NCI-H1436 (cell line): ENCODE measurements at places on chromosomes 6 and 20.

- DNase-seq, result no peak
Measured at GRCh38 chr6:63527658-63528514, 44.4 kb upstream of the LOC128125822 start.

GRCh38 chr6:48486876-48487275 lies 375.9 kb upstream of the PTCHD4 start:
- no peak for DNase-seq

DNA sequence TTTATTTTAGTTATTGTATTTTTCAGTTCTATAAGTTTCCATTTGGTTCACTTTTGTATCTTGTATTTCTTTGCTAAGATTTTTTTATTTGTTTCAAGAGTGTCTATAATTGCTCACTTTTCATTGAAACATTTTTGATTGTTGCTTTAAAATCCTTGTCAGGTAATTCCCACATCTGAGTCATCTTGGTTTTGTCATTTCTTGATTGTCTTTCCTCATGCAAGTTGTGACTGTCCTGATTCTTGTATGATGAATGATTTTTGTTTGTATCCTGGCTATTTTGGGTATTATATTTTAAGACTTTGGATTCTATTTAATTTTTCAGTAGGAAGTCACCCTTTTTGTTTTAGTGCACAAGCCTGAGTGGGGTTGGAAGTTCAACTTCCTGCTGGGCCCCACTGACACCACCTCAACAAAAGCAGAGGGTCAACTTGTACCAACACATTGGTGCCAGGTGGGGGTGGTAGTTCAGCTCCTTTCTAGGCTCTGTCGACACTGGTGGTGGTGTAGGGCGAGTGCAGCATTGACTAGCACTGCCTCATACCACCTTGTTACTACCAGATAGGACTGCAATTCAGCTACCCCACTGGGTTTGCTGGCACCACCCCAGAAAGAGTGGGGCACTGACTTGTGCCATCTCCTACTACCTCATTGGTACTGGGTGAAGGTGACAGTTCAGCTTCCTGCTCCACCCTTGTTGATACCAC lies 8.8 kb downstream of the RSPH3 start:
- no peak for DNase-seq

DNA sequence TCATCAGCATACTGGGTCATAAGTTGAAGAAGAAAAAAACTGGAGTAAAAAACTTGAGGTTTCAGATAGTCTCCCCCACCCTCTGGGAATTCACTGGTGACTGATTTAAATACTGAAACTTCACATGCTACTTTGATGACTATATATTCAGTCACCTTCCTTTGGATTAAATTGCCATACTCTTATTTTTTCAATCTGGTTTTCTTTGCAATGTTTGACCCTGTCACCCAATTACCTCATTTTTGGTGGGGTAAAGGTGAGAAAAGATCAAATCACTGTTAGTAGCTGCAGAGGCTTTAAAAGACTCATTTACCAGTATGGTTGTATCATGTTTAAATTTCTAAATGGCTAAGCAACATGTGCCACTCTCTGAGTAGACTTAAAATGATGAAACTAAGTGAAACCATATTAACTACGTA lies 862.7 kb upstream of the FLRT3 start:
- no peak for DNase-seq

DNA sequence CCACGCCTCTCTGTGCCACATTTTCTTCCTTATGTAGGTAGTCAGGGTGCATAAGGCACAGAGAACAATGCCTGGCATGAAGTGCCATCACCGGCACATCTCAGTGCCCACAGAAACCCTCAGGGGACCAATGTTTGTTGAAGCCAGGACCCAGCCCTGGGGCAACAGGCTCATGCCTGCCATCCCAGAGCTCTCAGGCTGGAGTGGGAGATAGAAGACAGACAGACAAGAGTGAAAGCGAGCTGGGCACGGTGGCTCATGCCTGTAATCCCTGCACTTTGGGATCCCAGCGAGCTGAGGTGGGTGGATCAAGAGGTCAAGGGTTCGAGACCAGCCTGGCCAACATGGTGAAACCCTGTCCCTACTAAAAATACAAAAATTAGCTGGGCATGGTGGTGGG lies 13.5 kb downstream of the EFCAB8 start:
- no peak for DNase-seq
